Stimulated activated CD4-positive, alpha-beta T cell treated with anti-CD3 and anti-CD28 coated beads, Interleukin-15, amount 100 ng/mL, for 1 hour (primary cell): ENCODE measurements at places on chromosomes 2 and 18.

GRCh38 chr2:98744595-98744994, 13.7 kb upstream of the MGAT4A start:
- no peak for DNase-seq

- no peak for DNase-seq
Measured at GRCh38 chr2:241708879-241709278, 7.0 kb downstream of the ING5 start.

DNA sequence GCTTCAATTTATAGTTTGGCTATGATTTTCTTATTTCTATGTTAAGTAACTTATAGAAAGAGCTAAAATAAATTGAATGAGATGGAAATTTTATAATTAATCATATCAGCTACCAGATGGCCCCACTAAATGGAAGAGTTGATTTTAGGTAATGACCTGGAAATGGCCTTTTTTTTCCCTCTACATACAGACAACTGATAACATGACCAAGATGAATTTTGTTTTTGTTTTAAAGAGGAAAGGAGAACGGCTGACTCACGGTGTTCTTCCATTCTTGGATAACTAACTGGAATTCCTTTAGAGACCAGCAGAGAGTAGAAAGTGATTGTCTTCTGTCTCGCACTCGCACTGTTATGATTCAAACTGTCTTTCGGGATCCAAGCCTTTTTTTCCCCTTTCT, 91.0 kb downstream of the TMEM185B start:
- DNase-seq: no peak

GRCh38 chr2:238382381-238382781, 44.3 kb upstream of the ASB1 start:
- no peak for DNase-seq

- peak; percentile 80 for DNase-seq
Measured at GRCh38 chr2:130342533-130343275, at the start of gene IMP4. Gene IMP4, plus strand, starts transcription at chr2:130342897. Its CDS starts 36 bp downstream, at chr2:130342933.

DNA sequence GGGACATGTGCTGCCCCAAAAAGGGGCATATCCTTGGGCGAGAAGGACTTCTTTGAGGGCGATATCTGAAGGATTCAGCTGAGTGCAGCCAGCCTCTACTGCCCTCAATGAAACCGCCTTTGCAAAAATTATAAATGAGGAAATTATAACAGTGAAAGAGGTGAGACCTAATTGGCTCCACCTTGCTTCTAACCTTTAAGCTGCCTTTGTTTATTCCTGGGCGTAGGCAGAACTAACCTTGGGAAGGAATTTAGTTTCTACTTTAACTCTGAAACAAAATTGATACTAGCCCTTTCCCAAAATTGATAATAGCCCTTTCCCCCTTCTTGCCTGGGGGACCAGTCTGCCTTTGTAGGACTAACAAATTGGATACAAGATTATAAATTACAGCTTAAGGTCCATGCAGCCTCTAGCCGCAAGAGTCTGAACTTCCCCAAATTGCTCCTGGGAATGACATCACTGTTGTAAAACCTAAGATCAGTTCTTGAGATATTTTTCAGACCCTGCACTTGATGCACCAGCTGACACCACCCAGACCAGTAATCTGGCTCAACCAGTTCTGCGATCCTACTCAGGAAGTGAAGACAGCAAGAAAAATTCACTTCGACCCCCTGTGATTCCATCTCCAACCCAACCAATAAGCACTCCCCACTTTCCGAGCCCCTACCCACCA, 36.0 kb upstream of the ASAP2 start:
- DNase-seq: no peak

DNA sequence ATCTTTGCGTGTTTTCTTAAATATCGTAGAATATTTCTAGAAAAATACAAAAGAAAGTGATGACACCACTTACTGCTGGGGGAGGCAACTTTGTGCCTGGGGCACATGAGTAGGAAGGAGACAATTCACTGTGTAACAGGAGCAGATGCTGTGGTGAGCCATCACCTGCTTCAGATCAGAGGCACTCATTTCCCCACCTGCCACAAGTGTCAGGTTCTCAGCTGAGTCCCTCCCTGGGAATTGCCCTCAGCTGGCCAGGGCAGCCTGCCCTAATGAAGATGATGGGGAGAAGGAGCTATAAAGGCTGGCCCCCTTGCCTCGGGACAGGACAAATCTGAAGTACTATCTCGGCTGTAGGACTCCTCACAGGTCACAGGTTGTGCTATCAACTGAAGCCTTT, 322.8 kb downstream of the STK39 start:
- no peak for DNase-seq

DNA sequence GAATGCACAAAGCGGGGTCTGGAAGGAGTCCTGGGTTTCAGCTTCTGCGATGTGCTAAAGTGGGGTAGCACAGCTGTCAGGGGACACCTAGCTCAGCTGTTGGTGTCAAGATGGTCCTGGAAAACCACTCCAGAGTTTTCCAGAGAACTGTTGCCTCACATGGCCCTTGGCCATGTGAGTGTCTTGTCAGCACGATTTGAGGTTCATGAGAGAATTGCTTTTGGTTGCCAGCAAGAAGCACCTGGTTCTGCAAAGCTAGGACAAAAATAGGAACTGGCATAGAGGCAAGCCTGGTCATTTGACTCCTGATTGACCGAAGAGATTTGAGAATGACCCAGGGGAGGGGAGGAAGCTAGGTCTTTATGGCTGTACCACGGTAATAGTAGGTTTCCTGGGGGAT, 50.4 kb upstream of the CTLA4 start:
- DNase-seq: no peak

- no peak for DNase-seq
Measured at GRCh38 chr2:227765788-227766372, 20.2 kb downstream of the SCYGR8 start.
